ENCODE measurements at places on chromosomes 11 and 22. TPM values are rescaled to one million over a fixed set of nuclear protein-coding genes. Genes with fewer than 3 reads are reported as not detected.

The TP53I11 gene
- 20.4 TPM for total RNA-seq

The DEFB131B gene
- not detected for total RNA-seq

The ASRGL1 gene
- total RNA-seq: 33.4 TPM

The F2 gene
- total RNA-seq: not detected

The ELMOD1 gene
- 118 TPM for total RNA-seq

The ANGPTL5 gene
- total RNA-seq: 0.41 TPM

GRCh38 chr22:27064386-27064785 is 407.0 kb downstream of the MIAT start:
- DNase-seq: no peak

- no peak for DNase-seq
These were observed 182.3 kb downstream of the DSCAML1 start for GRCh38 chr11:117614728-117615127.

All from frontal cortex (tissue), 4 donors.